ENCODE measurements at places on chromosomes 3 and 15. TPM values are rescaled to one million over a fixed set of nuclear protein-coding genes. Genes with fewer than 3 reads are reported as not detected.

- H3K27ac ChIP-seq: no peak overlapping the region
- DNase-seq: no peak
- H3K4me3 ChIP-seq: no peak overlapping the region
- H3K4me1 ChIP-seq: no peaks in the 10 kb centered on the region
Observed at GRCh38 chr3:138842483-138843188, 7.9 kb upstream of the PIK3CB start.

DNA sequence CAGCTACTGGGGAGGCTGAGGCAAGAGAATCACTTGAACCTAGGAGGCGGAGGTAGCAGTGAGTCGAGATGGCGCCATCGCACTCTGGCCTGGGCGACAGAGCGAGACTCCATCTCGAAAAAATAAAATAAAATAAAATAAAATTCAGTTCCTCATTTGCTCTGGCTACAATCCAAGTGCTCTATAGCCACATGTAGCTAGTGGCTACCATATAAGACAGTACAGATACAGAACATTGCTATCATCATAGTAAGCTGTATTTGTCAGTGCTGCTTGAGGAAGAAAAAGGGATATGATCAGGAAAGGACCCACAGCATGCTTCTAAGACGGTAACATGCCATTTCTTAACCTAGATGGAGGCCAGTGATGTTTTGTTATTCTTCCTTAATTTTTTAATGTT, 88.7 kb upstream of the CDAN1 start:
- no peaks in the 10 kb centered on the region for H3K27me3 ChIP-seq
- no peak overlapping the region for H3K4me3 ChIP-seq
- H3K27ac ChIP-seq: no peak overlapping the region

- DNase-seq: peak; percentile 84
Observed at GRCh38 chr15:99452728-99453636, 112.8 kb upstream of the MEF2A start.

The FANCD2OS gene
- total RNA-seq: not detected

DNA sequence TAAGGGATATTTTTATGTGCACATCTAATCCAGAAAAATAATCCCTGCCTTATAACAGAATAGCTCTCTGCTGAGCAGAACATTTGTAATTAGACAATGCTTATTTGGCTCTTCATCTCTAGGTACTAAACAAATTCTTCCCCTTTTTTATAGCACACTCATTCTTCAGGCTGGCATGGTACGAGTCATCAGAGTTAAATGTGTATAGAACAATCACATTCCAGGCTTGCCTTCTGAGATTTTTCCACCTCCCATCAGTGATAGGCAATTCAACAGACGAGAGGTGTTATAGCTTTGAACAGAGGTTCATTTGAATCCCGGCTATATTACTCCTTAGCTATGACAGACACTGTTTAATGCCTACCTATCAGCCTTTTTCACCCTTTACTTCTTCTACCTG, 21.4 kb upstream of the SPPL2A start:
- H3K27ac ChIP-seq: no peak overlapping the region
- no peaks in the 10 kb centered on the region for H3K4me1 ChIP-seq
- H3K27me3 ChIP-seq: no peaks in the 10 kb centered on the region
- DNase-seq: no peak
- no peak overlapping the region for H3K4me3 ChIP-seq
- no peaks in the 10 kb centered on the region for H3K36me3 ChIP-seq

DNA sequence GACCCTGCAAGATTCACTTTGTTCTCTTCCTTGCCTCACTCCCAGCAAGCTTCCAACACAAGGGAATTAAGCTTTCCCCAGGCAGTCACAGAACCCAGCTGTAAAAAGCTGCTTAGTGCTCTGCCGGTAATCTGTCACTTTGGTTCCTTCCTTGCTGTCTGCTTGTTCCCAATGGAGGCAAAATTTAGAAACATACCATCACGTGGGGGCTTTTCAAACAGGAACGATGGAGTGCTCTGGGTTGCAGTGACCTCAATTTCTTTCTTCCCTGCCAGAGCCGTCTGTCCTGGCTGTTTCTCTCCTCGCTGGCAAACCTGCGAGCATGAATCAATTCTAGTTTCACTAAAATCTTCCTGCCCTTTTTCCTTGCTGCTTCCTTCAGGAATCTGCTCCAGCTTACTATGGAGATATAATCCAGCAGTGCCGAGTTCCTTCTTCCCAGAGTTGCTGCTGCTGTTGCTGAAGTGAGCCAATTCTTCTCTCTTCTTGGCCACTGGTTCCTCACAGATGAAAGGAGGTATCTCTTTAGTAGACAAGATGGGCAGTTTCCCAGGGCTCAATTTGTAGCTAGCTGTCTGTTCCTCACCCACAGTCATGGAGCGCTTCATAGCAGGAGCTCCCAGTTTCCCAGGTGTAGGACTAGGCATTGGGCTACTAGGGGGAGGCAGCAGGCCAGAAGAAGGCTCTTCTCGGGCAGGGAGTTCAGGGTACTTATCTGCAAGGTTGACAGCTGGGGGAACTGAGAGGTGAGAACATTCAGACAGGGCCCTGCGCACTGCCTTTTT, 88.1 kb downstream of the DHX30 start:
- H3K27me3 ChIP-seq: no peaks in the 10 kb centered on the region
- H3K4me3 ChIP-seq: no peak overlapping the region
- H3K36me3 ChIP-seq: no peaks in the 10 kb centered on the region
- H3K27ac ChIP-seq: peak overlapping the region; percentile 58

DNA sequence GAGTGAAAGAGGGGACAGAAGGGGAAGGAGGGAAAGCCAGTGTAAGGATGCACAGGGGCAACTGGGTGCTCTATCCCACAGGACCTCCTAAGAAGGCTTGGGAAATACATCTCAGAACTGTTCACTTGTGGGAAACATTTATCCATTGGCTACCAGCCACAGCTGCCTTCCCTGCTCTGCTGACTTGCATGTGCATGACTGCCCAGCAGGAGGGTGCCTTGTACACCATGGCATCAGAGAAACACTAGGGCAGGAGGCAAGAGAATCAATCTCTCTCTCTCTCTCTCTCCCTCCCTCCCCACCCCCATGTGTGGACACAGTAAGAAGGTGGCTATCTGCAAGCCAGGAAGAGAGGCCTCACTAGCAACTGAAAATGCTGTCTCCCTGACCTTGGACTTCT, 62.9 kb upstream of the ZBTB38 start:
- DNase-seq: no peak
- H3K27me3 ChIP-seq: no peaks in the 10 kb centered on the region
- no peaks in the 10 kb centered on the region for H3K4me1 ChIP-seq
- H3K27ac ChIP-seq: no peak overlapping the region
- no peaks in the 10 kb centered on the region for H3K36me3 ChIP-seq

GRCh38 chr15:43998607-43999006, 171.8 kb downstream of the WDR76 start:
- no peaks in the 10 kb centered on the region for H3K27me3 ChIP-seq
- H3K4me3 ChIP-seq: no peak overlapping the region
- no peak for DNase-seq
- no peaks in the 10 kb centered on the region for H3K36me3 ChIP-seq
- no peak overlapping the region for H3K27ac ChIP-seq
- H3K4me1 ChIP-seq: no peaks in the 10 kb centered on the region

The TLR9 gene
- total RNA-seq: not detected

The ITPKA gene
- total RNA-seq: not detected

- no peak overlapping the region for H3K4me3 ChIP-seq
- no peaks in the 10 kb centered on the region for H3K36me3 ChIP-seq
- H3K27me3 ChIP-seq: no peaks in the 10 kb centered on the region
- no peaks in the 10 kb centered on the region for H3K4me1 ChIP-seq
- H3K27ac ChIP-seq: no peak overlapping the region
Observed at GRCh38 chr3:139780593-139780992, 102.8 kb upstream of the NMNAT3 start.

- no peak for DNase-seq
- no peak overlapping the region for H3K27ac ChIP-seq
- H3K4me3 ChIP-seq: no peak overlapping the region
- H3K36me3 ChIP-seq: no peaks in the 10 kb centered on the region
- H3K27me3 ChIP-seq: no peaks in the 10 kb centered on the region
Observed at GRCh38 chr3:27628026-27628750, 93.9 kb downstream of the EOMES start.

DNA sequence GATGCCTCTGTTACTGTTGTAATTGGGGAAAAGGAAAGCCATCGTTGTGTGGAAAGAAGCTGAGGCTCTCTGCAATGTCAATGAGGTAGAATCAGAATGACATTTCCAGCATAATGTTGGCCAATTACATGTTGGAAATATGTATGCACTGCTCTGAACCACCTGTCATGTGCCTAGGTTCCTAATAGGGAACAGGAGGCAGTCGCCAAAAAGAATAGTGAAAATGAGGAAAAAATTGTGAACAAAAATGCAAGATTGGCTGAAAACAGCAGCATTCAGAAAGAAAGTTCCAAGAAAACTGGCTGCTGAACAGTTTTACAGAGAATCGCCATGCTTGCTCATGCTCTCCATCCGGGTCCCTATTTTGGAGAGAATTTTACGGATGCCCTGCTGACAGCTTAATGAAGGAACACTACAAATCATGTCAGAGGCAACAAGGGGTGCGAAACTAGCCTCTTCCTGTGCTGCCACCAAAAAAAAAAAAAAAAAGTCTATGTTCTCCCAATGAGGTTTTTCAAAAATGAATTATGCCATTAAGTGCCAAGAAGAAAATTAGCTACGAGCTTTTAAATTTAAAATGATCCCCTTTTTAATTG, 305.9 kb upstream of the ARRDC4 start:
- H3K4me3 ChIP-seq: no peak overlapping the region
- no peaks in the 10 kb centered on the region for H3K4me1 ChIP-seq
- H3K36me3 ChIP-seq: no peaks in the 10 kb centered on the region
- no peaks in the 10 kb centered on the region for H3K27me3 ChIP-seq

The ZNF860 gene
- 0.26 TPM for total RNA-seq
